Pulmonary artery endothelial cell (primary cell): ENCODE measurements at places on chromosomes 1 and 21. TPM values are rescaled to one million over a fixed set of nuclear protein-coding genes. Genes with fewer than 3 reads are reported as not detected.

The FAM177B gene
- total RNA-seq: not detected in 2 replicates

The SERPINC1 gene
- total RNA-seq: 0.14 TPM in 1 of 2 replicates, not detected in the other

The LGR6 gene
- total RNA-seq: not detected in 2 replicates

The UTS2 gene
- not detected in 2 replicates for total RNA-seq

The HPDL gene
- 4.7 and 7.2 TPM in 2 replicates for total RNA-seq

DNA sequence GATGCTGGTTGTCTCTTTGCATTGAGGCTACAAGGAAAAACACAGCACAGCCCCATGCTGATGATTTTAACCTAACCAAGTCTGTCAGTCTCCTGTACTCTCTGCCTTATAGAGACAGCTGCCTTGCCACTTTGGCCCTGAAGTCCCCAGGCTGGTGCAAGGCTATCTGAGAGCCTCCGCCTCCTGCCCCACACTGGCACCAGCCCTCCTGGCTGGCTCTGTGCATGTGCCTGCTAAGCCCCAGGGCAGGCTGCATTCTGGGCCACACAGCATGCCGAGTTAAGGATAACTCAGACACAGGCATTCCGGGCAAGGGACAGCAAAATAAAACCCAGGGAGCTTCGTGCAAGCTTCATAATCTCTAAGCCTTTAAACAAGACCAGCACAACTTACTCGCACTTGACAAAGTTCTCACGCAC is 910 bp downstream of the RUNX1 start:
- DNase-seq: no peak

- no peak for DNase-seq
Observed at GRCh38 chr1:194469282-194469681, 1282.9 kb upstream of the B3GALT2 start.

GRCh38 chr1:184832517-184832916 is 77.9 kb upstream of the EDEM3 start:
- DNase-seq: no peak

DNA sequence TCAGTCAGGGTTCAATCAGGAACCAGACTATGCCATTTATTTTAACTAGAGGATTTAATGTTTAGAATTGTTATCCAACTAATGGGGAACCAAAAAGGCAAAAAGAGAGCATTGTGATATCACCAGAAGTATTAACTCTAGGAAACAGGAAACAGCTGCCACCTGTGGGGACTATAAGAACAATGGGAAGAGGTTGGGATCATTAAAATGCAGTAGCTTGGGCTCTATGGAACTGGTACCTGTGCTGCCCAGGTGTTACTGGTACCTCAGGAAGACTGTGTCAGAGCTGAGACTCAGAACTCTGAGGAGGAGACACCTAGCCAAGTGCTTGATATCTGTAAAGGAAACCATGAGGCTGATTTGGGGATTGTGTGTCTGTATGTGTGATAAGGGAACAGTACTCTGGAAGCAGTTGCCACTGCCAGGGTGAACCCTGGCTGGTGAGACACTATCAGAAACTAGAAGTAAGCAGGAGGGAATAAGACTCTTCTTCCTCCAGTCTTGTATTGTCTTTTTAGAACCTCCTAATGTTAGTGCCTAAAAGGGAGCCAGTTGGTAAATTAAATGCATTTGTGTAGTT is 49.4 kb downstream of the MAN1A2 start:
- no peak for DNase-seq

DNA sequence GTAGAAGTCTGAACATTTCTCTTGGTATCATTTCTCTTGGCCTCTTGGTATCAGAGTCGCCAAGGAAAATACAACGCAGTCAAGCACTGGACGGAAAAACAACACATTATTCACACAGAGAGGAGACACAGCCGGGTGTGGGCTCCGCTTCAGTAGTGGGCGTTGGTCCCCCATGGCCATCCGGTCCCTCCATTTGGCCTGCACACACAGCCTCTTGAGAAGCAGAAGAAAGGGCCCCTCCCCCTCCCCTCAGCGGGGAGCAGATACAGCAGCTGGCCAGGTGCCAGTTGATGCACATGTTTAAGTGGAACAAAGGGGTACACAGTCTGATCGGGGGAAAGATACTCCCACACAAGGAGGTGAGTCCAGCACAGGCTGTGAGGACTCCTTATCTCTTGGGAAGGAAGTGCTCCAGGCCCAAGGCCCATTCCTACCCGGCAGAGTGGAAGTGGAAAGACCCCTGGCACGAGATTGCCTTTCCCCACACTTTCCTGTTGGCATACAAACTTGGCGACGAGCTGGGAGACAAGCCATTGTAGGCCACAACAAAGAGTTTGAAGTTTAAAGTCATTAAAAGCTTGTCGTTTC is 311.3 kb downstream of the FAM72C start:
- no peak for DNase-seq

DNA sequence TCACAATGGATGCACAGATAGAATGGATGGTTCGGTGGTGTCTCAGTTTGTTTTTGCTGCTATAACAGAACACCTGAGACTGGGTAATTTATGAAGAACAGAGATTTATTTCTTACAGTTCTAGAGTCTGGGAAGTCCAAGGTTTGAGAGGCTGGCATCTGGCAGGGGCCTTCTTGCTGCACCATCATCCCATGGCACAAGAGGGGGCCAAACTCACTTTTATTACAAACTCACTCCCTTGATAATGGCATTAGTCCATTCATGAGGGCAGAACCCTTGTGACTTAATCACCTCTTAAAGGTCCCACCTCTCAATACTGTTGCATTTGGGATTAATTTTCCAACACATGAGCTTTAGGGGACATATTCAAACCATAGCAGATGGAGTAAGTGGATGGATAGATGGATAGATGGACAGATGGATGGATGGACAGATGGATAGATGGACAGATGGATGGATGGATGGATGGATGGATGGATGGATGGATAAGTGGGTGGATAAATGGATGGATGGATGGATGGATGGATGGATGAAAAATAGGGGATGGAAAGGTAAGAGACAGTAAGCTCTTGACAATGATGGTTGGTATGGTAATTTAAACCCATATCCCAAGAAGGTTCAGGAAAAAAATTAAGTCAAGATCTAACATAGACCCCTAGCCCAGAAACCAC is 16.5 kb downstream of the CAMK2N1 start:
- DNase-seq: no peak

DNA sequence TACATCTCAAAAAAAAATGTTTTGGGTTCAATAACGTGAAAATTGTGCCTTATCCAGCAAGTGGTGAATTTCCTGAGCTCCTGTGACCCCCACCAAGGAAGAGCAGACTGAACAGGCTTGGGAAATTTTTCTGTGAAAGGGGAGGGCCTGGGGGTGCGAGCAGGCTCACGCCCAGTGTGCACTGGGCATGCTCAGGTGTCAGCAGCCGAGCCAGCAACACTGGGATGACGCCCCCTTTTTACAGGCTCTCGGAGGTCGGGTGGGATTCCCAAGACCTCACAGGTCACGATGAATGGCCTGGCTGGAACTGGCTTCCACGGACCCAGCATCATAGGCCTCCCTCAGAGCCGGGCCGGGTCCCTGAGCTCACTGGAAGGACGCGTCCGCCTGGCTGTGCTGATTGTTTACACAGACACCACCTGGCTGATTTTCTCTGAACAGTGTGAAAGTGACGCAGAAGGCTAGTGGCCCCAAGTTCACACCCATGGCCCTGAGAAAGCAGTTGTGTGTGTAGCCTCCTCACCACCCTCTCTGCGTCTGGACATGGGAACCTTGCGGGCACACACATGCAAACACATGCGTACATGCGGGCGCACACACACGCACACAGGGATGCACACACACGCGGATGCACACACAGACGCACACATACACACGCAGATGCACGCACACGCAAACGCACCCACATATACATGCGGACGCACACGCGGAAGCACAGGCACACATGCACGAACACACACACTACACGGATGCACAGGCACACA is 9.2 kb downstream of the CSTB start:
- DNase-seq: no peak

GRCh38 chr1:156284112-156284511 is at the start of gene TMEM79:
TSS of gene TMEM79 (plus strand) at chr1:156284325. CDS start at chr1:156285227, 902 bp downstream.
- no peak for DNase-seq

DNA sequence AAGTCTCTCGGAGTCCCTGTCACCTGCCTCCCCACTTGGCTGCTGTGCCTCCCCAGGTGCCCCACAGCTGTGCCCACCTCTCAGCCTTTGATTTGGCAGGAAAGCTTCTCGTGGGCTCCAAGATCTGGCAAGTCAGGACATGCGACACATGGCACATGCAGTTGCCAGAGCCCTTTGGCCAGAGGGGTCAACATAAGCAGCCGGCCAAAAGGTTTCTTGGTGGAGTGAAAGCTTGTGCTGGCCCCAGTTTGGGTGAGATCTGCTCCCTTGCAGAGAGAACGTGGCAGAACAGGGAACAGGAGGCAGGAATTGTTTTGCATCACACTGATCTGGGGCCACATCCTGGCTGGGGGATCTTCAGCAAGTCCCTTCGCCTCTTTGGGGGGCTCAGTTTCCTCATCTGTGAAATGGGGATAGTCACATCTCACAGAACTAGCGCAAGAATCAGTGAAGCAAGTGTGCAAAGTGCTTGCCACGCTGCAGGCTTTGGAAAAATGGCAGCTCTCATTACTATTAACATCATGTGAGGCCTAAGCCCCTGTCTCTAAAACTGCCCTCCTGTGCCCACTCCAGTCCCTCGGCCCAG is 232.6 kb downstream of the TRABD2B start:
- no peak for DNase-seq

- DNase-seq: no peak
Observed at GRCh38 chr1:15283526-15283925, 36.5 kb downstream of the FHAD1 start.

DNA sequence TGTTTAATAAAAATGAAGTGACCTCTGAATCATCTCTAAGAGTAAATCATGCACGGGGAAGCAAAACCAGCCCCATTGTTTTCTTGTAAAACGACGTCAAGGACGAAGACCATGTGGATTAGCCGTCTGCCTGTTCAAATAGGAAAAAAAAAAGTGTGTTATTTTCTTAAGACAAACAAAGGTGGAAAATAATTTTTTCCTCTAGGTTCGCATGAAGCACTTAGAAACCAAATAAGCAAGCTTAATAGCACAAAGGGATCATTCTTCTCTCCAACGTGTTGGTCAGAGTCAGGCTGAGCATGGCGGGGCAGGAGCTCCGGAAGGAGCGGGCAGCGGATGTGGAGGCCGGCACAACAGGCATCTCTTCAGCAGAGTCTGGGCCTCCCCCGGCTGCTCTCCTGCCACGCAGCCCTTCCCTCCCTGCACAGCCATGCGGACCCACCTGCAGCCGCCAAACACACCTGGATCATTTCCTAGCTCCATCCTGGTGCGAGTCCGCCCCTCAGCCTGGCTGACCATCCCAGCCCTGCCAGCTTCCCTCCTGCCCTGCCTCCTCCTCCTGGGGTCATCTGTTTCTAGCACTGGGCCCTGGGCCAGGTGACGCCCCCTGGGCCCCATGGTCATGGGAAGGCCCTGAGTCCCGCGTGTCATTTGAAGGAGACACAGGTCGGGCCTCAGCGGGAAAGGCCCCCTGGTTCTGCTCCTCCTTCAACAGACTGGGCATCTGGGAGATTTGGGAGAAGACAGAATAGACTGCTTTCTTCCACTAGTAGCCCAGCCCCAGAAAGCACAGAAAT is 40.2 kb downstream of the MX1 start:
- no peak for DNase-seq

GRCh38 chr1:119471566-119471965 is 35.4 kb upstream of the HSD3B1 start:
- DNase-seq: no peak
